ENCODE measurements at places on chromosomes 6 and 20. TPM values are rescaled to one million over a fixed set of nuclear protein-coding genes. Genes with fewer than 3 reads are reported as not detected.

DNA sequence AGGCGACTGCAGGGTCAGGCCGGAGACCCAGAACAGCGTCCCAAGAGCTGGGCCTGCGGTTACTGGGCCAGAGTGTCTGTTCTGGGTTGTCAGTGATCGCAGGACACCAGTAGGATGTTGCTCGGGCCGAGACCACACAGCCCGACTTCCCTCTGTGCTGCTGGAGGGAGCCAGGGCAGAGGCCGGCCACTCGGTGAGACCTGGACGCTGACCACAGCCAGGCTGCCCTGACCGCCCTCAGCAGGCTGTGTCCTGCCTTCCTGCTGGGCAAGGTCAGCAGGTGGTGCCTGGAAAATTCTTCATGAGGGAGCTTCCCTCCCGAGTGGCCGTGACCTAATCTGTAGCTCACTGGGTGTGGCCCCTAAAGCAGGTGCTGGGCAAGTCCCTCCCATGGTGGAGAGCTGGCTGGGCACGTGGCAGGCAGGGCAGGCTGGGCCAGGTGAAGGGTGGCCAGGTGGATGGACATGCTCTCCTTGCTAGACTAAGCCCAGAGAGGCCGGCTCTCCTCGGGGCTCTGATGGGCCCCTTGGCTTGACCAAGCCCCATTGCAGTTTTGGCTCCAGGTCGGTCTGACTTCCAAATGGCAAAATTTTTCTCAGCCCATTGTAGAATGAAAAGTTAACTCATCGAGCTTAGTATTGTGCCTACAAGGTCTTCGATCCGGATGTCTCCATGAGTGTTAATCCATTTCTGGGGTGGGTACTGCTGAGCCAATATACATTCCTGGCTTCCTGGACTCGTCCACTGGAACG lies 1.9 kb downstream of the SLCO4A1 start:
- no peaks in the 10 kb centered on the region for H3K36me3 ChIP-seq
- H3K4me3 ChIP-seq, result peak overlapping the region; percentile 67
- DNase-seq, result no peak

GRCh38 chr6:31497531-31498476 lies at the start of gene MICB:
MICB (plus strand) TSS chr6:31498145; CDS start chr6:31498194, 49 bp downstream.
- no peaks in the 10 kb centered on the region for H3K27me3 ChIP-seq
- peaks cover 48% of the 10 kb centered on the region for H3K4me1 ChIP-seq

DNA sequence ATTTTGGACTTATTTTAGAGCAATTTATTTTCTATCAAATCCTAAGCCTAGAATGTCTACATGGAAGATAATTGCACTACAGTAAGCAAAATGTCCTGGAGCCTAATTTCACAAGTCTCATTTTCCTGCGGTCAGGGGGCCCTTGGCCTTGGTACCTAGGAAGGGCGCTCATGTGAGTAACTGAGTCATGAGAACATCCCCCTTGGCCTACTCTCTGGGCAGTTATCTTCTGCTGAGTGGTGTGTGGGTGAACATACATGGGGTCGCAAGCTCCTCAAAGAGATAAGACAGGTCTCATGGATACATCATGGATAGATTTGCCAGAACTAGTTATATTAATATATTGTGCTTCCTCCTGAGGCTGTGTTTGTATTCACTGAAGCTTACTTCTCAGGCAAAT lies 211.2 kb upstream of the MARCKS start:
- no peaks in the 10 kb centered on the region for H3K27me3 ChIP-seq
- no peak overlapping the region for H3K27ac ChIP-seq
- H3K4me1 ChIP-seq, result no peaks in the 10 kb centered on the region
- no peaks in the 10 kb centered on the region for H3K36me3 ChIP-seq
- no peak for DNase-seq

- H3K4me1 ChIP-seq, result no peaks in the 10 kb centered on the region
- no peaks in the 10 kb centered on the region for H3K36me3 ChIP-seq
- no peaks in the 10 kb centered on the region for H3K27me3 ChIP-seq
- H3K4me3 ChIP-seq, result no peak overlapping the region
- no peak for DNase-seq
Measured at GRCh38 chr6:46211917-46212316, 41.1 kb upstream of the ENPP5 start.

SLA2 gene
- total RNA-seq, result 0.35 TPM

GRCh38 chr6:22904431-22904830 lies 335.1 kb downstream of the HDGFL1 start:
- H3K4me1 ChIP-seq, result no peaks in the 10 kb centered on the region
- no peak overlapping the region for H3K4me3 ChIP-seq
- DNase-seq, result no peak
- no peak overlapping the region for H3K27ac ChIP-seq

RAB32 gene
- 5.2 TPM for total RNA-seq

DNA sequence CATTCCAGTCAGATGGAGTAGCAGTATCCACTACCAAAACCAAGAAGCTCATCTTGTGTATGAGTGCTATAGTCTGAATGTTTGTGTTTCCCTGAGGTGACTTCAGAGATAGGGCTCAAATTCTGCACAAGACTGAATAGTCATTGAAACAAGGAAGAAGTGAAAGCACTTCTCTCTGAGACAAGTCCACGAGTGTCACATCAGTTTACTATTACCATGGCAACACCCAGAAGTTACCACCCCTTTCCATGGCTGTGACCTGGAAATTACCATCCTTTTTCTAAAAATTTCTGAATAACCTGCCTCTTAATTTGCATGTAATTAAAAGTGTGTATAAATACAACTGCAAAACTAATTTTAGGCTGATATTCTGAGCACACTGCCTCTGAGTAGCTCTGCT lies 682.1 kb upstream of the ADGRB3 start:
- no peak overlapping the region for H3K4me3 ChIP-seq
- no peaks in the 10 kb centered on the region for H3K36me3 ChIP-seq
- no peak overlapping the region for H3K27ac ChIP-seq
- DNase-seq, result no peak
- H3K27me3 ChIP-seq, result no peaks in the 10 kb centered on the region

DNA sequence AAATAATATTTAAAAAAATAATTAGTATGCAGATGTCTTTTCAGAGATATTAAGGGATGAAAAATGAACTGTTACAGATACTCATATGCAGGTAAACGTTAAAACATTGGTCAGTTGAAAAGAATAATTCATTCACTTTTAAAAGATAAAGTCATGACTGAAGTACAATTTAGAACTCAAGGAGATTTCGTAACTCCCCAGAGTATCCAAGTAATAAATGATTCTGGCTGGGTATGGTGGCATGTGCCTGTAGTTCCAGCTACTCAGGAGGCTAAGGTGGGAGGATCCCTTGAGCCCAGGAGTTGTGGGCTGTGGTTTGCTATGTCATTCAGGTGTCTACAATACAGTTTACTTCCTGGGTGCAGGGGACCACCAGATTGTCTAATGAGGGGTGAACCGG lies 122.3 kb upstream of the TMEM181 start:
- no peak for DNase-seq
- H3K36me3 ChIP-seq, result no peaks in the 10 kb centered on the region
- H3K4me3 ChIP-seq, result no peak overlapping the region
- peaks cover 14% of the 10 kb centered on the region for H3K4me1 ChIP-seq
- no peaks in the 10 kb centered on the region for H3K27me3 ChIP-seq

HTR1B gene
- not detected for total RNA-seq

GRCh38 chr20:50815162-50815989 lies 20.5 kb downstream of the BCAS4 start:
- H3K36me3 ChIP-seq, result no peaks in the 10 kb centered on the region
- no peak overlapping the region for H3K27ac ChIP-seq
- no peaks in the 10 kb centered on the region for H3K27me3 ChIP-seq
- H3K4me1 ChIP-seq, result peaks cover 2% of the 10 kb centered on the region
- DNase-seq, result no peak

- H3K4me1 ChIP-seq, result no peaks in the 10 kb centered on the region
- DNase-seq, result no peak
- no peak overlapping the region for H3K4me3 ChIP-seq
- H3K36me3 ChIP-seq, result no peaks in the 10 kb centered on the region
- no peak overlapping the region for H3K27ac ChIP-seq
Measured at GRCh38 chr6:140806431-140806830, 1326.3 kb upstream of the GJE1 start.

DNA sequence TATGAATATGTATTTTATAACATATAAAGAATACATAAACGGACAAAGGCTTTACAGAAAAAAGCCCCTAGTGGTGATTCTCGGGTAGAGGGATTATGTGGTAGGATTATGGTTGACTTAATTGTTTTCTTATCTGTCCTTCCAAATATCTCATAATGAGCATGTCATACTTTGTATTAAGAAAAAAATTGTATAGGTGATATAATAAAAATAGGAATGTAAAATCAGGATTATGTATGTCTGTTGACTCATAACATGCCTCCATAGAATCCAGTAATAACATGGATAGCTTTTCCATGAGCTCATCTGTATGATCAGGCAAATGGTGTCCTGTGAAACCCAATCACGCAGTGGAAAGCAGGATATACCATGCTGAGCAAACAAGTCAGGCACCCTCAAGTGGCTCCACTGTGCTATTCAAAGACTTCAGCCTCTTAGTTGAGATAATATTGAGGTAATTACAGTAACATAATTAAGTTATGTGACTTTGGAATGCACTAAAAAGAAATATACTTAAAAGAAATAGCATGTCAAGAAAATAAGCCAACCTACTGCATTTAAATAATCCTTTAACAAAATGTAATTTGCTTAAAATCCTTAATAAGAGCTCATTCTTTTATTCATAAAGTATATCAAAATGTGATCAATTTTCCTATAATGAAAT lies 39.6 kb upstream of the PRELID3B start:
- no peak overlapping the region for H3K4me3 ChIP-seq
- H3K27me3 ChIP-seq, result no peaks in the 10 kb centered on the region
- no peaks in the 10 kb centered on the region for H3K4me1 ChIP-seq
- DNase-seq, result no peak
- H3K27ac ChIP-seq, result no peak overlapping the region
- no peaks in the 10 kb centered on the region for H3K36me3 ChIP-seq

- no peaks in the 10 kb centered on the region for H3K27me3 ChIP-seq
- H3K4me3 ChIP-seq, result no peak overlapping the region
- H3K4me1 ChIP-seq, result no peaks in the 10 kb centered on the region
Measured at GRCh38 chr6:49849213-49849907, 17.0 kb downstream of the CRISP1 start.

- H3K4me3 ChIP-seq, result peak within 1 kb of the TSS; percentile 39
- DNase-seq, result peak; percentile 76
- H3K4me1 ChIP-seq, result peaks cover 8% of the 10 kb centered on the region
- H3K36me3 ChIP-seq, result no peaks in the 10 kb centered on the region
Measured at GRCh38 chr6:17392978-17393891, at the start of gene CAP2. CAP2 (plus strand) TSS chr6:17393595; CDS start chr6:17421556, 27,961 bp downstream.

DNA sequence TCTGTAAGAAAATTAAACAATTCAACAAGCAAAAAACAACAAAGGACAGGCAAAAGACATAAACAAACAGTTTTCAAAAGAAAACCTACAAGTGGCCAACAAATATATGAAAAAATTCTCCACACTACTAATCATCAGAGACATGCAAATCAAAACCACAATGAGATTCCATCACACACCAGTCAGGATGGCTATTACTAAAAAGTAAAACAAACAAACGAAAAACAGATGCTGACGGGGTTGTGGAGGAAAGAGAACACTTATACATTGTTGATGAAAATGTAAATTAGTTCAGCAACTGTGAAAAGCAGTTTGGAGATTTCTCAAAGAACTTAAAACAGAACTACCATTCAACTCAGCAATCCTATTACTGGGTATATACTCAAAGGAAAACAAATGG lies 537.6 kb downstream of the HDGFL1 start:
- H3K4me3 ChIP-seq, result no peak overlapping the region
- H3K27me3 ChIP-seq, result no peaks in the 10 kb centered on the region
- DNase-seq, result no peak

MAP3K4 gene
- 33.5 TPM for total RNA-seq

DNA sequence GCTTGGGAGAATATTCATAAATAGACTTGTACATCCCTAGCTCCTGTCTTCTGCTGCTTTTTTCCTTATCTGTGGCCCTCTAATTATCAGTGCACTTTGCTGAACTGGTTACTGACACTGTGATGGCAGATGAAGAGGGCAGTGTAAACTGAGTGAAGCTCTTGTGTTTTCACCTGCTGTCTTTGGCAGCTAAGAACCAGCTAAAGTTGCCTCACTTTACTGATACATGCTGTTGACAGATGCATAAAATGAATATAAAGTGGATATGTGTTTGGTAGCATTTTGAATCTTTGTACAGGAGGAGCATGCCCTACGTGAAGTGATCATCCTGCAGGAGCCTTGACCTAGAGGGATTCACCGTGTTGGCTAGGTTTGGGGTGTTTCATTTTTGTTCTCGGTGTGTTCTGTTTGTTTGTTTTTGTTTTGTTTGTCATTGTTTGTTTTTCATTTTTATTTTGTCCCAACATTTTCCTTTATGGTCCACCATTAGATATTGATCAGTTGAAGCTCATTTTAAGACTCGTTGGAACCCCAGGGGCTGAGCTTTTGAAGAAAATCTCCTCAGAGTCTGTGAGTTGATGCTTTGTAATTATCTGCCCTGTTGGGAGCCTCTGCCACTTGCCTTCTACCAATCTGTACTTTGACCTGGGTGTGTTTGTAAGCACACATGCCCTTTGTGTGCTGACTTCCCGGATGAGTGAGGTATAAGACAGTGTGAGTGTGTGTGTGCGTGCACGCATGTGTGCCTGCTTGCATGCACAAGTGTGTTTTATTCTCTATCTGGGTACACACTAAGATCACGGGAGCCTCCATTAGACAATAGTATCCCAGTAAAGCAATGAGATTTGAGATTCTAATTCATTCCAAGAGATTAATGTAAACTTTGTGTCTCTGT lies 34.6 kb upstream of the MAPK13 start:
- H3K4me1 ChIP-seq, result peaks cover 31% of the 10 kb centered on the region
- H3K36me3 ChIP-seq, result peaks cover 29% of the 10 kb centered on the region
- H3K27me3 ChIP-seq, result no peaks in the 10 kb centered on the region
- no peak overlapping the region for H3K27ac ChIP-seq
- no peak overlapping the region for H3K4me3 ChIP-seq

GRCh38 chr6:13870214-13870830 lies 54.4 kb upstream of the RNF182 start:
- no peak overlapping the region for H3K4me3 ChIP-seq
- no peak for DNase-seq
- H3K36me3 ChIP-seq, result no peaks in the 10 kb centered on the region
- H3K27ac ChIP-seq, result no peak overlapping the region
- H3K27me3 ChIP-seq, result peaks cover 10% of the 10 kb centered on the region

- H3K36me3 ChIP-seq, result no peaks in the 10 kb centered on the region
- no peak for DNase-seq
- H3K27ac ChIP-seq, result no peak overlapping the region
- no peaks in the 10 kb centered on the region for H3K27me3 ChIP-seq
- H3K4me3 ChIP-seq, result no peak overlapping the region
- H3K4me1 ChIP-seq, result no peaks in the 10 kb centered on the region
Measured at GRCh38 chr6:14502551-14502950, 385.0 kb downstream of the CD83 start.

CRISP3 gene
- total RNA-seq, result 1.3 TPM

- no peaks in the 10 kb centered on the region for H3K4me1 ChIP-seq
- no peaks in the 10 kb centered on the region for H3K36me3 ChIP-seq
- H3K4me3 ChIP-seq, result no peak overlapping the region
- no peak overlapping the region for H3K27ac ChIP-seq
- H3K27me3 ChIP-seq, result no peaks in the 10 kb centered on the region
Measured at GRCh38 chr6:155201461-155202226, 62.2 kb upstream of the CLDN20 start.

DNA sequence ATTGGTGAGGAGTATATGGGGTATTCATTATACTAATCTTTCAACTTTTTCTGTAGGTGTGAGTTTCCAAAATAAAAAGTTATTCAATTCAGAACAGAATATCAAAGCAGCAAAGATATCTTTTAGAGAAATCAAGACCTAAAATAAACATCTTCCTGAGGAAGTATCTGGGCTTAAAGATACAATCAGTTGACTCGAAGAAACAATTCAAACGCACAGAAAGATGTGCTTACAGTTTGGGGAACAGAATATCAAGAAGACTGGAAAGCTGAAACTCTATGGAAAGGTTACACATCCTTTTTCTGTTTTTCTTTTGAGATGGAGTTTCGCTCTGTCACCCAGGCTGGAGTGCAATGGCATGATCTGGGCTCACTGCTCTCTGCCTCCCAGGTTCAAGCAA lies 36.2 kb upstream of the SAYSD1 start:
- no peak overlapping the region for H3K4me3 ChIP-seq
- H3K27ac ChIP-seq, result no peak overlapping the region
- no peaks in the 10 kb centered on the region for H3K36me3 ChIP-seq
- peaks cover 46% of the 10 kb centered on the region for H3K27me3 ChIP-seq
- no peaks in the 10 kb centered on the region for H3K4me1 ChIP-seq
